Astrocyte of the hippocampus (primary cell): ENCODE measurements at places on chromosomes 6 and 20.

- DNase-seq, result no peak
Measured at GRCh38 chr6:28933069-28933468, 9.3 kb upstream of the TRIM27 start.

DNA sequence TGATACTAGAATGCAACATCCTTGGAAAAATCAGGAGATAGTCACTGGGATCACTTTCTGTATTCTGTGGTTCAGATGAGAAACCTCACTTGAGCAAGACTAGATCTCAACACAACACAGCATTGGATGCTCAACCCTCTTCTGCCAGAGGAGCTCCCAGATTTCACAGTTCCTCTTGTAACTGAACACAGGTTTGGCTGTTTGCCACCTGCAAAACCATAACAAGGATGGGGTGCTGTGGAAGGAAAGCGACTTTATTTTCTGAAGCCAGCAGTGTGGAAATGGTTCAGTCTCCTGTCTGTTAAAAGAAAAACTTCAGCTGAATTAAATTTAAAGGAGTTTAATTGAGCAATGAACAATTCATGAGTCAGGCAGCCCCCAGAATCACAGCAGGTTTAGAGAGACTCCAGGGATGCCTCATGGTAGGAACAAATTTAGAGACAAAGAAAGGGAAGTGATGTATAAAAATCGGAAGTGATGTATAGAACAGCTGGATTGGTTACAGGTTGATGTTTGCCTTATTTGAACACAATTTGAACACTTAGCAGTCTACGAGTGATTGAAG lies 149.9 kb upstream of the UST start:
- DNase-seq, result no peak

GRCh38 chr6:122833021-122833491 lies 44.0 kb downstream of the SMPDL3A start:
- peak; percentile 55 for DNase-seq

GRCh38 chr20:35297155-35297554 lies 4.9 kb upstream of the FAM83C start:
- peak; percentile 23 for DNase-seq

DNA sequence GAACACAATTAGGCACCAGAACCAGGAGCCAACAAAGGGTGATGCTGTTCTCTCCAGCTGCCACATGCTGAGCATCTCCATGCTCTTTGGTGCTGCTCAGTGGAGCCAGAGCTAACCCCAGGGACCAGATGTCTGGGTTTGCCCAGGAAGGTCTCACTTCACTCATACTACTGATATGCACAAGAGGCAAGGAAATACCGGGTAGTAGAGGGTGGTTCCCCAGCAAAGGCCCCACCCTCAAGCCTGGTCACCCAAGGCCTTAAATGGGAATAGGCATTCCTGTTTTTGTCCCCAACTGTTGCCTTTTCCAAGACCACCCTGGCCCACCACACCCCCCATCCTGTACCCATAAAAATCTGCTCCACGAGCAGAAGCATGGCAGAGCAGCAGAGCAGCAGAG lies 204.5 kb upstream of the TAB2 start:
- DNase-seq, result no peak

GRCh38 chr6:39920157-39920556 lies 14.1 kb downstream of the MOCS1 start:
- no peak for DNase-seq

DNA sequence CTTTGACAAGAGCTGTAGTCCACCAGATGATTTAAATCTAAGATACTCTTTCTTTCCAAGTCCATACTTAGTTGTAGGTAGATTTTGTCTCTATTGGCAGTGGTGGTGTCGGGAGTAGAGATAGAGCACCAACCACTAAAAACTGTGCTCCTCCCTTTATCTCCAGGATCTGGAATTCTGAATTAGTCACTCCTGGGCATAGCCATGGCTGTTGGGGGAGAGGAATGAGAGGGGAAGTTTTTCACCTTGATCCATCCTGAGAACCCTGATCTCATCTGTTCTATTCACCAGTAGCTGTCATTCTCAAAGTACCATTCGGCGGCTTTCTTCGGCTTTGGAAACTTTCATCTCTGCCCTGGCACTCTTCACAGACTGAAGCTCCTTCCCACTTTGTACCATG lies 35.6 kb upstream of the NKX2-4 start:
- no peak for DNase-seq

DNA sequence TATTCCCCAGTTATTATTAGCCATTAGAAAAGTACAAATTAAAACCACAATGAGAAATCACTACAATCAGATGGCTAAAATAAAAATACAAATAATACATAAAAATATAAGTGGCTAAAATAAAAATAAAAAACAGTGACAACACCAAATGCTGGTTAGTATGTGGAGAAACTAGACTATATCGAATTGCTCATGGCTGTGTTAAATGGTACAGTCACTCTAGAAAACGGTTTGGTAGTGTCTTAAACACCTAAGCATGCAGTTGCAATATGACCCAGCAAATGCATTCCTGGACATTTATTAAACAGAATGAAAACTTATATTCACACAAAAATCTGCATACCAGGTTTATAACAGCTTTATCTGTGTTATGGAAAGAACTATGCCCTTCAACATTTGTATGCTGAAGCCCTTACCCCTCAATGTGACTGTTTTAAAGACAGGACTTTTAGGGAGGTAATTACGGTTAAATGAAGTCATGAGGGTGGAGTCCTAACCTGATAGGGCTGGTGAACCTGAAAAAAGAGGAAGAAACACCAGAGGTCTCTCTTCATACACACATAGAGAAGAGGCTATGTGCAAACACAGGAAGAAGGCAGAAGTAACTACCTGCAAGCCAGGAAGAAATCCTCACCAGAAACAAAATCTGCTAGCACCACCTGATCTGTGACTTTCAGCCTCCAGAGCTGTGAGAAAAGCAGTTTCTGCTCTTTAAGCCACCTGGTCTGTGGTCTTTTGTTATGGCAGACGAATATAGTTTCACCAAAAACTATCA lies 84.9 kb downstream of the ASCC3 start:
- DNase-seq, result no peak

DNA sequence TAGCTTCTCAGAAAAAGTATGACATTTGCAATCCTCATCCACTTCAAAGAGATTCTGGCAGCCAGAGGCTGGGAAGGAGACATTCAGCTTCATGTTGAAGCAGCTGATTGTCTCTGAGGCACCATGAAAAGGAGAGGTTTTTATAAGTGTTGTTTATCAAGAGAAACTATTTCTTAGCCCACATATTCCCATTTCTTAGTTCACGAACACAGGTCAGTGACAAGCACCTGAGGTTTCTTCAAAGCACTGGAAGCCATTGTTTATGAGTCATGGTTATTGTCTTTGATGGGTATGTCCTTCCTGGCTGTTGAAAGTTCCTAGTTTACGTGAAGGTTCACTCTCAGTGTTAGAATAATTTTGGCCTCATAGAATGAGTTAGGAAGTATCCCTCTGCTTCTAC lies 3.0 kb upstream of the DDX43 start:
- no peak for DNase-seq

DNA sequence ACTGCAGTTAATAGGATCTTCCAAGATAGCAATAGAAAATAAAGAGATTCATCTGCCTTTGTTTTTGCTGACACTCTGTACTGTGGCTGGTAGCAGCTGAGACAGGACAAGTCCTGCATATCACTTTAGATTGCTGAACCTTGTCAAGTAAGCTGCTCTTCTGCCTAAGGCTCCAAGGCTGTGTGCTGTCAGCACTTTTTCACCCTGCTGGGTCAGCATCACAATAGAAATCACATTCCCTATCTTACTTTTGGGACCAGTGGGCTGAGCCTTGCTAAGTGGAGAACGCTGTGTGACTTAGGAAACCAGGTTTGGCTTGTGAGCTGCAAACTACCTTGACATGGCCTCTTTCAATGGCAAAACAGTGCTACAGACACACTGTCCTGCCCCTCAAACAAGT lies 263.9 kb downstream of the FRK start:
- DNase-seq, result no peak

GRCh38 chr6:14068133-14068532 lies 49.4 kb upstream of the CD83 start:
- peak; percentile 89 for DNase-seq

- DNase-seq, result no peak
Measured at GRCh38 chr20:33176101-33176500, 8.1 kb downstream of the BPIFA2 start.

- DNase-seq, result peak; percentile 44
Measured at GRCh38 chr6:46220352-46221221, 49.8 kb upstream of the ENPP5 start.

GRCh38 chr20:23926944-23927872 lies 47.7 kb upstream of the CST5 start:
- DNase-seq, result no peak

- DNase-seq, result peak; percentile 89
Measured at GRCh38 chr6:150891888-150892485, 26.5 kb downstream of the MTHFD1L start.

GRCh38 chr6:5282191-5282623 lies 20.9 kb downstream of the FARS2 start:
- peak; percentile 28 for DNase-seq

GRCh38 chr20:1401451-1401907 lies 8.6 kb upstream of the FKBP1A start:
- DNase-seq, result no peak

DNA sequence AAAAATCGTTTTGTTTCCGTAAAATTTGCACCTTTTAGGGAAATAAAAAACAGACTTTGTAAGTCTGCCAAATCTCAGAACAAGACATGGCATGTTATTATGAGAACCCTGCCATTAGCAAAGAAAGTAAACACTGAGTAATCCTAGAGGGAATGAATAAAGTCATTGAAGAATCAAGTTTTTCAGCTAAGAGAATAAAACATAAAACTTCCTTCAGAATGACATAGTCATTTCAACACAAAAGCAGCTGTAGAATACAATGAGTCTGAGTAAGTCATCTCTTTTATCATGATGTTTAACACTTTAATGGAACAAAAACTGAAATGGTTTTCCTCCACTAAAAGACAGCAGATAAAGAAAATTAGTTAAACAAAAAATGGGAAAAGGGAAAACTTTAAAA lies 10.3 kb upstream of the DST start:
- DNase-seq, result peak; percentile 69

DNA sequence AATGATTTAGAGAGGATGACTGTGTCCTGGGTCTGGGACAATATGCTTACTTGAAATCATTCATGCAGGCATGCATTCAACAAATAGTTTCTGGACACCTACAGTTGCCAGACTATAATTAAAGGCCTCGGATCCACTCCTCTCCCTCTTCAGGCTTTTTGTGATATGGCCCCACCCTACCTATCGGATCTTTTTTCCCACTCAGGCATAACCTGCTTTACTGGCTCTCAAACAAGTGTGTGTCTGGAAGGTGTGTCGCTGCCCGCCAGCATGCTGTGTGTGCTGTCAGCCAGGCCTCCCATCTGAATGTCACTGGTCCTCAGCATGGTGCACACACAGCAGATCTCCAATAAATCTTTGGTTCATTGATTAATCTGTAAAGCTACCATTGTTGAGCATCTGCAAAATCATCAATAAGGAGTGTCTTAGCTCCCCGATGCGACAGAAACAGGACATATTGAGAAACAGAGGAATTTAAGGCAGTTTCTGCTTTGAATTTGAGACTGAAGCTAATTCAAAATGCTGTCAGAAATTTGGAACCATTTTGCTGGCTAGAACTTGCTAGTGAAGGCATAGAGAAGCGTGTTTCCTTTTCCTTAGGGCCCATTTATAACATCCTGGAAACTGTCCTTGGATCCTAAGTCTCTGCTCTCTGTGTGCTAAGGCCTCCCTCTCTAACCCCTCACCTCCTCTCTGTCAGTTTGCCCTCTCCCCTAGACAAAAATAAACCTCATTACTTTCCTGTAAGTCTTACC lies 23.5 kb upstream of the CCN6 start:
- DNase-seq, result no peak

DNA sequence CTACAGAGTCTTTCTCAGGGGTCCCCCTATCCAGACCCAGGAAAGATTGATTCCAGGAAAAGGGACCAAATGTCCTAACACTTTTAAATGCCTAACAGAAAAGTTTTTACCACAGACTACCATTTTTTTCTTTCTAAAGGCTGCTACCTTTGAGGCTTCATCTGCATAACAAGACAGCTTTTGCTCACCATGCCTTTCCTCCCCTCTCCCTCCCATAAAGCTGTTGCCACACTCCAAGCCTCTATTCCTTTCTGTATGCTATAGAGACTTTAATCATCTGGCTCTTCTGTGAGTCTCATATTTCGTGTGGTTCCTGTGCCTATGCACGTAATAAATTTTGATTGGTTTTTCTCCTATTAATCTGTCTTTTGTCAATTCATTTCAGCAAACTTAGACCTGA lies 26.0 kb upstream of the LIN28B start:
- no peak for DNase-seq

GRCh38 chr20:8399947-8400346 lies 267.9 kb downstream of the PLCB1 start:
- no peak for DNase-seq

DNA sequence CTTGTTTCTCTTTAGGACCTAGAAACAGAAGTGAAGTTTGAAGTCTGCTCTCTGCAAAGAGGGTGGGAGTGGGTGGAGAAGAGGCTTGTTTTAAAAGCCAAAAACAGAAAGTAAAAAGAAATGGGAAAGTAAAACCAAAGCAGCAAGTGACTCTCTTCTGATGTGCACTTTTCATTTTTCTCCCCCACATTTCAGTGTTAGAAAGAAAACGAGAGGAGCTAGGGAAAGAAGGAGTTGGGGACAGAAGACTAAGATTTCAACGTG lies 1.3 kb downstream of the C6orf141 start:
- DNase-seq, result no peak

DNA sequence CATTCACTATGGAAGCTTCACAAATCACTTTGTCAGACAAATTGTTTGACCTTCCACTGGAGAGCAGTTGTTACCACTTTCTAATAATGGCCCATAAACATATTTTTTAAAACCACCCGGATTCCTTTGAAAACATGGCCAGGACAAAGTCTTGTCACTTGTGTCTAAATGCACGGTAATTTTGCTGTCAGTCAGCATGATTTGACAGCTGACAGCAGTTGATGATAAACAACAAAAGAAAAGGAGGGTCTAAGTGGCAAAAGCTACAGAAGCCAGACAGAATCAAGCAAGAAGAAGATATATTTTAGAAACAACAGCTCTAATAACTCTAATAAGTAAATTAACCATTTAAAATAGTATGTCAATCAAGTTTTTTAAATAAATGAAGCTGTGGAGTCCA lies 27.7 kb upstream of the CARMIL1 start:
- no peak for DNase-seq

- DNase-seq, result no peak
Measured at GRCh38 chr6:2232445-2232844, 13.0 kb downstream of the GMDS start.

GRCh38 chr6:324729-325125 lies 32.4 kb downstream of the DUSP22 start:
- no peak for DNase-seq

DNA sequence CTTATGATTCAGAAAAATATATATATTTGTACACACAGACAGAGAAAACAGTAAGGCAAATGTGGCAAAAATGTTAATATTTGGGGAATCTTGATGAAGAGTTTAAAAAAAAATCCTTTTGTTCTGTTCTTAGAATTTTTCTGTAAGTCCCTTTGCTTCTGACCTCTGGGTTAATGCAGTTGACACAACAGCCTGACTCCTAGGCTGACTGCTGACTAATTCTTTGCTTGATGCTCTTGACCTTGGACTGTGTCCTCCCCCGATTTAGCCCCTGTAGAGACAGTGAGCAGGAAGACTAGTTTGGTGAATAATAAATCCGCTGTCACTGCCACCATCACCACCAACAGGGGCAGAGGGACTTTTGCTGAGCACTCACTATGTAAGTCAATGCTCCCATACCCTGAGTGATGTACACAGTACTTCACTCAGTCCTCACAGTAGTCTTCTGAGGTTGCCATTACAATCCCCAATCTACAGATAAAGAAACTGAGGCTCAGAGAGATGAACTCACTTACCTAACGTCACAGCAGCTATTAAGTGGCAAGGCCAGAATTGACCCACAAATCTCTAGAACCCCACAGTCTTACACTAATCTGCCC lies 71.7 kb downstream of the SNX5 start:
- no peak for DNase-seq

GRCh38 chr6:70669133-70669532 lies 1.4 kb downstream of the SMAP1 start:
- DNase-seq, result no peak
